Hepatocyte (in vitro differentiated cells): ENCODE measurements at places on chromosomes 3 and 15.
A peak's percentile ranks its signal among the peaks of the same experiment; 100 is the strongest.

- DNase-seq = no peak
These were observed 406 bp upstream of the RASA2 start for GRCh38 chr3:141486496-141486745.

- DNase-seq = no peak
These were observed 102.4 kb upstream of the RASGRP1 start for GRCh38 chr15:38666865-38667510.

DNA sequence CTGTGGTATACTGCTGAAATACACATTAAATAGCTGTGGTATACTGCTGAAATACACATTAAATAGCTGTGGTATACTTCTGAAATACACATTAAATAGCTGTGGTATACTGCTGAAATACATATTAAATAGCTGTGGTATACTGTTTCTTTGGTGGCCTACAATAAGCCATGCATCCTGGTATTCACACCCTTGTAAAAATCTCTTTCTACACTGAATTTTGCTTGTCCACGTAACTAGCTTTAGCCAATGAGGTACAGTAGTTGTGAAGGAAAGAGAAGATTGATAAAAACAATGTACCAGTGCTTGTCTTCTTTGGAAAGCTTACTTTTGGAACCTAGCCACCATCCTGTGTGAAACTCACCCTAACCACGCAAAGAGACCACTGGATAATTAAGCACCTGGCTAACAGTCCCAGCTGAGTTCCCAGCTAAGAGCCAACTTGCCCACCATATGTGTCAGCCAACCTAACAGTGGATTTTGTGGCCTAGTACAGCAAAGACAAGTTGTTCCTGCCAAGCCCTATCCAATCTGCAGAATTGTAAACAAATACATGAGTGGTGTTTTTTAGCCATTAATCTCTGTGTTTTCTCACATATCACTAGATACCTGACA is 103.4 kb upstream of the MELTF start:
- no peak for DNase-seq

GRCh38 chr3:184354121-184354728 is 7.2 kb downstream of the CLCN2 start:
- DNase-seq = peak; percentile 66
